ENCODE measurements at places on chromosomes 11 and 22.

DNA sequence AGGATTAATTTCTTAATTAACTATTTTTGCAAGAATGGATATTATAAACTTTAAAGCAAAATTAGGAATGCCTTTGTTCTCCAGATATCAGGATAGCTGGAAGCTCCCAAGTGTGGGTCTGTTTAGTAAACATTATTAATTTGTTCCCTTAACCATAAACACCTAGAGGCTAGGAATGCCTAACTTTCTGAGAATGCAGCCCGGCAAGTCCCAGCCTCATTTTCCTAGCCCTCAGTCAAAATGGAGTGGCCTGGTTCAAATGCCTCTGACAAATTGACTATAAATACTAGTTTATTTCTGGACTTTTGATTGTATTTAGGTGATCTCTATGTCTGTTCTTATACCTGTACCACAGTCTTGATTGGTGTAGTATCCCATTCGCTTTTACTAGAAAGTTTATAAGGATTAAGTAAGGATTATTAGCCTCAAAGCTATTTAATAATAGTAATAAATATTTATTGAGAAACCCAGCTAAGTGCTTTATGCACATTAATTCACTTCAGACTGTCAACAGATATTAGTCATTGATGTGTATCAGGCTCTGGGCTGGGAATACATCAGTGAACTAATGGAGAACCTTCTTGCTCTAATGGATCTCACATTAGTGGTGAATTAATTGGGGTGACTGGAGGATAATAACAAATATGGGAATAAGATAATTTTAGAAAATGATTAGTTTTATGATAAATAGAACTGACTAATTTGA lies 25.8 kb downstream of the PPME1 start:
- no peak for DNase-seq

DNA sequence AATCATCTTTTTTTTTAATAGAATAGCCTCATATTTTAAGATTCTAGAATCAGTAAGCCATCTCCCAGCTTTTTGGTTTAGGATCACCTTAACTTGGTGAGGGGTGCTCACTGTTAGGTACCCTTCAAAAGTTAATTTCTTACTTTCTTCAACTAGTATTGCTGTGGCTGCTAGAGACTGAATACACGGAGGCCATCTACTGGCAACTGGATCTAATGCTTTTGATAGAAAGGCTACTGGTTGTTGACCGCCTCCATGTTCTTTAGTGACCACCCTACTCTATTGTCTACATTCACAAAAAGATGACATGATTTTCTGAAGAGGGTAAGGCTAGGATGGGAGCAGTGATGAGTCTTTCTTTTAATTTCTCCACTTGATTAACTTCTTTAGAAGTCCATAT lies 16.7 kb upstream of the ALDH3B2 start:
- no peak for DNase-seq

DNA sequence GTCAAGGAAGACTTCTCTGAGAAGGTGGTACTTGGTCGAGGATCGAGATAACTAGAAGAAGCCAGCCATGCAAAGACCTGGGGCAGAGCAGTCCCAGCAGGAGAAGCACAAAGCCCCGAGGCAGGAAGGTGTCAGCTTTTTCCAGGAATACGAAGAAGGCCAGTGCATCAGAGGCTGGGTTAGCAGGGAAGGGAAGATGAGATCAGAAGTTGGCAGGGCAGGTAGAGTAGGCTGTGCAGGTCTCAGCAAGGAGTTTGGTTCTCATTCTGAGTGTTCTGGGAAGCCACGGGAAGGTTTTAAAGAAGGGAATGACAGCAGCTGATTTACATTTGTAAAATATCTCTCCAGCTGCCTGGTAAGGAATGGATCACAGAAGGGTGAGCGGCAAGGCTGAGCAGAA lies 111.3 kb downstream of the TENM4 start:
- no peak for DNase-seq

DNA sequence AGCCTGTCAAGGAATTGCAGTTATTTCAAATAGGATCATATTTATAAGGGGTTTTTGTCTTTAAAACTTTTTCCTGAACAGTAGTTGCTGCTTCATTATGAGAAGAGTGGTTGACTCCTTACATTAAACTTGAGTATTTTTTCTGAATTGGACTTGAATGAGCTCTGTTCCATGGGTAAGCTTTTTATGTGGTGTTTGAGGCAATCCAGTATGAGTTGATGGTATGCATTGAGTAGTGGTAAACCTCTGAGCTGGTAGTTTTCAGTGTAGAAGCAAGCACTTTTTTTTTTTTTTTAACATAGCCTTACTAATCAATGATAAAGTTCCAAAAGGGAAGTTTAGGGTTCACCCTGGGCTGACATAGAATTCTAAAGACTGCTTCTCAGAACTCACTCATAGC lies 3.4 kb downstream of the KMT2A start:
- no peak for DNase-seq

DNA sequence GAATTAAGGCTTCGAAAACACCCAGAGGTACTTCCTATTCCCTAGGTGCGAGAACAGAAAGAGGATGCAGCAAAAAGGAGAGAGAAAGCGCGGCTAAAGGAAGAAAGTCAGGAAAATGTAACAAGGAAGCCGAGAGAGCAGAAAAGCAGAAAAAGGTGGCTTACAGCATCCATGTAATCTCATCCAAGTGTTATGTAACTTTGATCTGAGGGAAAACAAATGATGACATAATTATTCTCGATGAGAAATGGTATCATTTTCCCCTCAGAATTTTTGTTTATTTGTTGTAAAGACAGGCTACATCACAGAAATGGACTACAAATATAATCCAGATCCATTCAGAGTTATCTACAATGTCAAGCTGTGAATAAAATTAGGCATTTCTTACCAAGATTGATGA lies 69.1 kb upstream of the APOA1 start:
- DNase-seq, result no peak

DNA sequence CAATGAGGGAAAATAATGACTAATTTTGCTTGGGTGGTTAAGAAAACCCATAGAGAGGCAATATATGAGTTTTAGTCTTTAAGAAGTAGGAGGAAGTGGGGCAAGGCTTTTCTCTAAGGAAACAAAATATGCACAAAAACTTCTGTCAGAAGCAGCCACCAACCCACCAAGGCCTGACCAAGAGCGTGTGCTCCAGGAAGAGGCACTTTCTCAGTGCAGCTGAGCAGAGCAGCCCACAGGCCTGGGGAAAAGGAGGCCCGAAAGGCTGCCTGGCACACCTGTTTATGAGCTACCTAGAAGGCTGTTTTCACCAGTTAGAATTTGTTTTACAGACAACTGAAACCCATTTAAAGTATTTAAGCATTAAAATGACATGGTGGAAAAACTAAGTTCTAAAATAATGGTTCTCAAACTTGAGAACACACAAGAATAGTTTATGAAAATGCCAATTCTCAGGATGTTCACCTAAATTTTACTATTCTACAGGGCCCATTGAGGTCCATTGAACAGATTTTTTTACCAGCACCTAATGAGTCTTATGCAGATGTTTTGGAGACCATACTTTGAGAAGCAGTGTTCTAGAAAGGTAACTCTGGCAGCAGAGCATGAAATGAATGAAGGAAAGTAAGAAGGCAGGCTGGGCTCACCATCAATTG lies 160.5 kb upstream of the DDI1 start:
- no peak for DNase-seq

DNA sequence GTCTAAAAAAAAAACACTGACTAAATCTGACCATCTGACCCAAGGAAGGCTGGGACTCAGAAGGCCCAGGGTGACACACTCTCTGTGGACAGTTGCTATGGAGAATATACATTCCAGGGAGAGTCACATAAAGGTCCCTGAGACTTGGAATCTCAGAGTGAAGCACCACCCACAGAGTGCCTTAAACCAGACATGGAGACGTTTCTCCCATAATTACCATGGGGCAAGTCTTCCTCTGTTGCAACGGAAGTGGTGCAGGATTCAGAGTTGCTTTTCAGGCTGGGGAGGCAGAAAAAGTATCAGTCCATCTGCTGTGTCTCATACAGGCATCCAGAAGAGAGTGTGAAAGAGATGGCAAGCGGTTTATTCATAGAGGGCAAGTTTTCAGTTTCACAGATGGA lies 58.7 kb upstream of the SLN start:
- DNase-seq, result no peak

DNA sequence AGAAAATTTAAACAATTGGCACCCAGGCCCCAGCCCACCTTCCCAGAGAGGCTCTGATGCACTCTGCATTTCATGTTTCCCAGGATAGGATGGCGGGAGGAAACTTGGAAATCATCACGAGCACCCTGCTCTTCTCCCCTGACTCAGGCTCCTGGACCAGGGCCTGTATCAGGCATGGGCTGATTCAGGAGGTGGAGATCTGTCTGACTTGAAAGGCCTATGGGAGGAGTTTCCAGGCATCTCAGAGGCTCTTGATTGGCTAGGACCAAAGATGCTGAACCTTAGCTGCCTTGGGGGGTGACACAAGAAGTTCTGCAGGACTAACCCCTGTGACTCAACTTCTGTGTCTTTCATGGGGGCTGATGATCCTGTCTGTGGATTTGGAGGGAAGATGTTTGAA lies 106.2 kb downstream of the PKNOX2 start:
- DNase-seq, result no peak

- DNase-seq, result no peak
These were observed 23.0 kb upstream of the MAML2 start for GRCh38 chr11:96366024-96366423.

- DNase-seq, result no peak
These were observed 195.0 kb downstream of the KIF18A start for GRCh38 chr11:27912916-27913315.

- DNase-seq, result no peak
These were observed 245.0 kb upstream of the TBCEL start for GRCh38 chr11:120778685-120779490.

DNA sequence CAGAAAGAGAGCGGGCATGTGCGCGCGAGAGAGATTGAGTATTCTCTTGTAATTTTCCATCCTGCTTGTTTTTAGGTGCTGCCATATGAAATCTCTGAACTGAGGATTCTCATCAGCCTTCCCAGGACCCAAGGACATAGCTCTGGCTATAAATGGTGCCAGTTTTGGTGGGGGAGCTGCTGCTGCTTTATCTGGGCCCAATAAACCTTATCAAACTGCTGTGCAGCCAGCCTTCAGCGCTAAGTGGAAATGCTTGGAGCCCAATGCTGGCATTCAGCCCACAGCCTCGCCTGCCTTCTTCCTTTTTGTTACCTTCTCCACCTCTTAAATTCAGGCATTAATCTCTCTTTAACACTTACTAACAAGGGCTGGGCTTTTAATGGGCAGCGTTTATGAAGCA lies 2.4 kb upstream of the ZBTB16 start:
- no peak for DNase-seq

- DNase-seq, result no peak
These were observed 68.5 kb upstream of the IGLL5 start for GRCh38 chr22:22818861-22819855.

DNA sequence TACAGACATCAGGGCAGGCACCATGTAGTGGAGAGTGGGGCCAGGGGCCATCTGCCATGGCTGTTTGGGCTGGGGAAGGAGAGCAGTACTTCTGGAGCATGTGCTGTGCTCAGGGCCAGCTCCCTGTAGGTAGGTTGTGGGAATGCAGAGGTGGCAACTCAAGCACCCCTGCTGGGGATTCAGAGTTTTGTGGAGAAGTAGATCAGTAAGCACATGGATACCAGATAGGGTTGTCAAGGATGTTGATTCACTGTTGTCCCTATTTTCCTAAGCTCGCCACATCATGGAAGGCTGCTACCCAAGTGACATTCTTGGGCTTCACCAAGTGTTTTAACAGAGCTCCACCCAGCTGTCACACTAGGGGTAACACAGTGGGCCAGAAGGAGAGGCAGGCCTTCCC lies 67.2 kb downstream of the BMAL1 start:
- DNase-seq, result no peak

GRCh38 chr22:31829505-31829904 lies 75.7 kb downstream of the DEPDC5 start:
- no peak for DNase-seq

- no peak for DNase-seq
These were observed 3.5 kb downstream of the MUC5B start for GRCh38 chr11:1226226-1226985.

GRCh38 chr11:13889552-13890249 lies 72.8 kb upstream of the SPON1 start:
- peak; percentile 24 for DNase-seq

- DNase-seq, result no peak
These were observed 175.5 kb upstream of the PDGFD start for GRCh38 chr11:104339380-104339831.

- DNase-seq, result no peak
These were observed 287.0 kb upstream of the ZC3H12C start for GRCh38 chr11:109806205-109806604.

DNA sequence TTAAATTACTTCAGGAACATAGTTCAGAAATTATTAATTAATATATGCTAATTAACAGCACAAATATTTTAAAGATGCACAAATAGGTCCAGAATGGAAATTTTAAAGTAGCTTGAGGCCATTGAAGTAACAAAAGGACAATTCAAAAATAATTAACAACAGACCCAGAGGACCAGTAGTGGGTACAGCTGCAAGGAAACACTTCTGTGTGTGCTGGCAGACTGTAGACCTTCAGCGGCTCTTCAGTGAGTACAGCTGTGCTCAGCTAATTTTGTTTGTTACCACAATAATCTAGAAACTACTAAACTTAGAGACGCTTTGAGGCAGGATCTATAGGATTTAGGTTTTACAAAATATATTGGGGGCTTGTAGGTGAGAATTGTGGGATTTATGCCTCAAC lies 103.8 kb downstream of the GRIA4 start:
- DNase-seq, result no peak

DNA sequence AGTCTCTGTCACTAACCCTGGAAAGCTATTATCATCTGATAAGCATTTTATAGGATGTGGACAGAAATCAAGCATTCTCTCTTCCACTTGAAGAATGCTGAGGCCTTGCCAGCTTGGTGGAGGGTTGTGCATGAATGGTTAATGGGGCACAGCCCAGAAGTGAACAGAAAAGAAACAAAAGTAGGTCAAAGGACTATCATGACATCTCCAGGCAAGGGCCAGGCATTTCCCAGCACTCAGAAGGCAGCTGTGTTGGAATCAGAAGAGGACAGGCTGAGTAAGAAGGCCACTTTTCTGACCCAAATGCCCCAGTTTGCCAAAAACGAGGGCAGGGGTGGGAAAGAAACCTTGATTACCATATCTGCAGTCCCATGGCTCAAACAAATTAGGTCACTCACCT lies 12.4 kb downstream of the TENM4 start:
- DNase-seq, result no peak

GRCh38 chr11:95306801-95307200 lies 75.8 kb upstream of the SESN3 start:
- DNase-seq, result no peak

DNA sequence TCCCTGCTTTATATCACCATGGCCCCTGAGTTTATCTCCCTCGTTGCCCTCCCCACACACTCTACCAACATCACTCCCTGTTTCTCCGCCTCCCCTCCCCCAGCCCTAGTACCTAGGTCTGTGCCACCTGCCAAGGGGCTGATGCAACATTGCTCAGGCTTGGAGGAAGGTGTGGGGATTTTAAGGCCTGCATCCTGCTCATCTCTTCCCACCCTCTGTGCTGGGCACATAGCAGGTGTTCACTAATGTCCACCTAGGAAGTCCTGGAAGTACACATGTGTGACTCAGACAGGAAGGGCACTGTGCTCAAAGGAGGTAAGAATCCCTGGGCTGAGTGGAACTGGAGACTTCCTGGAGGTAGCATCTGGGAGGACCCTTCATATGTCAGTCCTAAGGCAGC lies 37.0 kb downstream of the PDE2A start:
- DNase-seq, result no peak
